CD4-positive, alpha-beta memory T cell (primary cell): ENCODE measurements at places on chromosomes 1 and 21. TPM values are rescaled to one million over a fixed set of nuclear protein-coding genes. Genes with fewer than 3 reads are reported as not detected.

DNA sequence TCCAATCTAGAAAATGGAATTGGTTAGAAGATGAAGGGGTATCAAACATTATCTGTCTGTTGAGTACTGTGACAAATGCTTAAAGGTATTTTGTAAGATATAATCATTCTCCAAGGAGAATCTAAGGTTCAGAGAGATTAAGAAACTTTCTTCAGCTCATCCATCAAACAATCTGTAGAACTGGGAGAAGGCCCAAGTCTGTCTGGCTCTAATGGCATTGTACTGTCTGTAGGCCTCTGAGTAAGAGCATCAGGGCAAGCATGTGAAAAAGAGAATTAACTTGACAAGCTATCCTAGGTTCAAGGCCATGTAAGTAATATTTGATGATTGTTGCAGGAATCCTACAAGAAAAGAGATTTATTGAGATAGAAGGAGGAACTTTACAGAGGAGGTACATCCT, 5.3 kb upstream of the FGGY start:
- no peak for DNase-seq

DNA sequence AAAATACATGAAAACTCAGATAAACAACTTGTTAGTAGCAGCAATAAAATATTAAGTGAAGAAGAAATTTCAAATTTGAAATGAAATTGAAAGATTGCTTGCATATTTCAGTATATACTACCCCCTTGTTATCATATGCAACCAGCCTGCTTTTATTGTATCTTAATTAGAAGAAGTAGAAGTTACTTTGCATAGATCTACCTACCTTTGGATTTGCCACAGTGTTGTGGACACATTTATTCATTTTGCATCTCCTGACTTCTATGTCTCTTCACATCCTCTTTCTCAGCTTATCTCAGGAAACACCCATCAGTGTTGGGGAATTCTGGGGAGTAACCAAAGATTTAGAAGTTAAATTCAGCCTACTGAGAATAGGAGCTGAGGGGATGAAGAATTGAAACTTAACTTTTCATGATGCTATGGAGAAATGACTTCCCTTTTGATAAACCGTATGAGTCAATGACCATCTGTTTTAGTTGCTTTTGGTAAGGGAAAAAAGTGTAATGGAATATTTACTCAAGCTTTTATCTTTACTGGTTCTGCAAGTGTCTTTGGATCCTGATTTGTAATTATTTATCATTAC, 96.9 kb downstream of the RGL1 start:
- DNase-seq: no peak

DNA sequence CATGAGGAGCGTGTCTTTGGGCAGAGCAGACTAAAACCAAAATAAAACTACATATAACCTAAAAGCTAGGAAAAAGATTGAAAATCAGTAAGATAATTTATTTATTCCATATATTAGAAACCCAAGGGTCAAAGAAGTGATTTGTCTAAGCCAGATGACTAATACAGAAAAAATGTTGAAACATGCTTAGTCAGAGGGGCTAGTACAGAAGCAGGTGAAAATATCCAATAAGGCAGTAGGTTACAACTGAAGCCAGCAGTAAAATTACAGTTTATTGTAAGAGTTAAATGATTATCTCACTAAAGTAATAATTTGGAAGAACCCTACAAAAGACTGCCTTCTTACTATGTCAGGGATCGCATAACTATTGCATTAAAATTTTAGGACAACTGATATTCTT, 1190.9 kb upstream of the PRMT6 start:
- no peak for DNase-seq

- DNase-seq: no peak
Observed at GRCh38 chr1:86110451-86111129, 46.0 kb downstream of the COL24A1 start.

- no peak for DNase-seq
Observed at GRCh38 chr1:150003801-150004200, 6.7 kb downstream of the OTUD7B start.

DNA sequence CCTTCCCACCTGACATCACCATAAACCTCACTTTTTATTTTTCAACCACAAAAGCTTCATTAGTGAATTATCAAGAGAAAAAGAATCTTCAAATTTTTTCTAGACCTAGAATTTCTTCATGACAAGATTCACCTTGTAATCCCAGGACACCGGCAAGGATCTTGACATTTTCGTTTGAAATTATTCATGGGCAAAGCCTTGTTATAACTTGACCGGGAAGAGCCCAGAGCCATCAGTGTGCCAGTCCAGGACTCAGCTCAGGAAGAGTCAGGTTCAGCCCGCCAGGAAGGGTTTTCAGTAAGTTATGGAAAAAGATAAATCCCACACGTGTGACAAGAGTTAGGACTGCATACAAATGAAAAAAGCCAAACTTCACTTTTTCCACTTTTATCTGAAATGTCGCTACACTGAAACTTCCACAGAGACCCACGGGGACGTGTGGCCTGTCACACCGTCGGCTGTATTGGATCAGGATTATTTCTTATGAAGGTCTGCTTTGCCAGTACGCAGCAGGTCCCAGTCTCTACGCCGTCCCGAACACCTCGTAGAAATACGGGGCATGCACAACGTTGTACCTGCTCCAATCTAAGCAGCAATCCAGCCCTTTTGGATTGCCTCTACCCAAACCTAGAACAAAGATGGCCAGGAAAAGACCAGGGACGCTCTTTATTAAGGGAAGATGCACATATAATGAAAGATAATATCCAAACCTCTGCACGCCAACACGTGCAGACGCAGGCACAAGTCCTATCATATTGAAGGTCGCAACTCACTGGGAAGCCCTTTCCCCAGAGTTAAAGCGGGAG, 916 bp downstream of the F3 start:
- no peak for DNase-seq

- no peak for DNase-seq
Observed at GRCh38 chr1:164753521-164754077, 194.6 kb downstream of the PBX1 start.

DNA sequence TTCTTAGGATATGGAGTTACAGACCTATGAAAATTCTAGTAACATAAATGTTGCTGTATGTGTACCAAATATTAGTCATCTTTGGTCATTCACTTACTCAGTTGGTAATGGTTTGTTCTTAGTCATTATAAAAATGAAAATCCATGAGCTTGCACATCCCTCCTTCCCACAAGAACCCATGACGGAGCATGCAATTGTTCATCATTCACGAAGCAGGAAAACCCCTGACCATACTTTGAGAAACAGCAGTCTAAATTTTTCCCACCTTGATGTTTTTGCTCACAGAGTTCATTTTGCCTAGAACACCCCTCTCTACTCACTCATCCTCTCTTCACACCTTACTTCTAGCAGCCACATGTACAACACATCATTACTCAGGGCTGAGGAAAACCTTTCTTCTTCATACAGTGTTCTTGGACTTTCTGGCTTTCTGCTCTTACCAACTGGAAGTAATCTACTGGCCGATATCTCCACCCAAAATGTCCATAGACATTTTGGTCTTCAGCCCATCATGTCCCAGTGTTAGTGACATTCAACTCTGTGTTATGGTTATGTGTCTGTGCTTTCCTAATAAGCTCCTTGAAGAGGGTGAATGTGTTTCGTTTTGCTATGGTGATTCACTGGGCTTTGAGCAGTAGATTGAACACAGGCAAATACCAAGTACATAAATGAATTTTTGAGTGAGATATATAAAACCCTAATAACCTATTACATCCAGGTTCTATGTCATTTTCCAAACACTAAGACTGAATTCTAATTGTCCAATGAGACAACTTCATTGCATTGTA, 189.9 kb downstream of the ZC3H11B start:
- no peak for DNase-seq

CGN gene
- 1.4 TPM for total RNA-seq

MTARC1 gene
- total RNA-seq: not detected

IL12RB2 gene
- total RNA-seq: 5.3 TPM

IQGAP3 gene
- total RNA-seq: not detected

MROH7 gene
- 0.22 TPM for total RNA-seq

HTR6 gene
- total RNA-seq: 0.44 TPM

ACKR1 gene
- not detected for total RNA-seq
